ENCODE measurements at places on chromosomes 11 and 22.

DNA sequence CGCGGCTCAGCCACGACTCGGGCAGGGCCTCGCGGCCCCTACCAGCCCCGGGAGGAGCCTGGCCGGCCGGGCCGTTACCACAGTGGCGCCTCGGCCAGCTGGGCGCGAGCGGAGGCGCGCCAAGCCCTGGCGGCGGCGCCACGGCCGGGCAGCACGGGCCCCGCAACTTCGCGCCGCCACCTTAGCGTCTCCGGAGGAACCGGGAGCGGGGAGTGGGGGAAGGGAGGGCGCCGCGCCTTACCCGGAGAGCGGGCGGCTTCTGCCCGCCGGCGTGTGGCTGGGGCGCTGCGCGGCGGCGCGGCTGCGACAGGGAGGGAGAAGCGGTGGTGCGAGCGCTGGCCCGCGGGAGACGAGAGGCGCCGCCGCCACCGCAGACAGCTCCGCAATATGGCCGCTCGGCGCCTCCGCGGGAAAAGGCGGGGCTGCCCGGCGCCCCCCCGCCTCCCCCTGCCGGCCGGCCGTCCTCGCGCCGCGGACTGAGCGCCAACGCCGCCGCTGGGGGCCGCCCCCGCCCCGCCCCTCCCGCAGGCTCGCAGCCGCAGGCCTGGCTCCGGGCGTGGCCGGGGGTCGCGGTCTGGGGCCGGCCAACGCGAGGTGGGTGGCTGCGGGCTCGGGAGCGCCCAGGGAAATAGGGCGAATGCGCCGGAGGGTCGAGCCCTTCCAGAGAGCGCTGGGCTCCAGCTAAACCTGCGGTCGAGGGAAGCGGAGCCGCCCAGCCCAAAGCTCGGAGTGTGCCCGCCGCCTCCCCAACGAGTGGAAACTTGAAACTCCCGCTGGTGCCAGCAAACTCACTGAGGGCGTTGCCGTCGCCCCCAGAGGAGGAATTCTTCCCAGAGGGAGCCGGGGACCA is at the start of gene RDX:
Gene RDX (minus strand): TSS at position 389 of the 850 bp plus-strand sequence. CDS start 16,922 bp downstream, outside the sequence.
- peak; percentile 39 for DNase-seq

DNA sequence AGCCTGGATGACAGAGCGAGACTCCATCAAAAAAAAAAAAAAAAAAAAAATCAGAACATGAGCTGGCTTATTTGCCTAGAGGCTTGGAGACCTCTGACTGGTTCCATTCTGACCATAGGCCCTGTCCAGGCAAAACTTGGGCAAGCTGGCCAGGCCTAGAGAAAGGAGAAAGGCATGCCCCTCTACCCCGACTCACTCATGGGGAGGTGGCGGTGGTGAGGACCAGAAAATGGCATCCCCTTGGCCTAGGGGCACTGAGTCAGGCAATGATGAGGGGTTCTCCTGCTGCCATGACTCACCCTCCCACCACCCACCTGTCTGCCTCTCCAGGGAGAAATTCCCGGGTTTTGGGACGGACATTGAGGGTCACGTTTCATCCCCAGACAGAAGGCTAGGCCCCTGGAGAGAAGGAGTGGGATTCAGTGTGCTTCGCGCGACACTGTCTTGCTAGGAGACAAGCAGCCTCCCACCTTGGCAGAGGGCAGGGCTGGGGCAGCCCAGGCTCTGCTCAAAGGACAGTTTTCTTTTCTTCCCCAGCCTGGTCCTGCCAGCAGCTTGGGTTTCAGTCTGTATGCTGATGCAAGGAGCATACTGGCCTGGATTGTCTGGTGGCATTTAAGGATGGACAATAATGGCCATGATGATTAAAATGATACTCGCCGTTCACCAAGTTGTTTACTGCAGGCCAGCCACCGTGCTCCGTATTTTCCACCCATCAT is 17.2 kb downstream of the TOB2 start:
- DNase-seq = no peak

DNA sequence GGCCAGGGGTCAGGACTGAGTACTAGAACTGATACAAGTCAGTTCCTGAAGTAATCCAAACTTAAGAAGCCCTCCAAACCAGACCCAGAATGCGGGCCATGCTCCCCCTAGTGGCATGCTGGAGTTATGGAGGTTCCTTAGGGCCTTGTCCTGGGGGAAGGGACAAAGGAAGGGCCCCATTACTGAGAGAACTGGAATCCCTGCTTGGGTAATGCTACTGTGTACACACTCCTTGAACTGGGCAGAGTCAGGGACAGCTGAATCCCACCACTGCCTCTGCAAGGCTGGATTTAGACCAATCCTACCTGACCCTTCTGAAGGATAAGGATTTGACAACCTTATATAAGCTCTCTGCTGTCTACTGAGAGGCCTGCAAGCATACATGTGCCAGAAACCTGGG is 97.3 kb upstream of the AKIP1 start:
- no peak for DNase-seq

DNA sequence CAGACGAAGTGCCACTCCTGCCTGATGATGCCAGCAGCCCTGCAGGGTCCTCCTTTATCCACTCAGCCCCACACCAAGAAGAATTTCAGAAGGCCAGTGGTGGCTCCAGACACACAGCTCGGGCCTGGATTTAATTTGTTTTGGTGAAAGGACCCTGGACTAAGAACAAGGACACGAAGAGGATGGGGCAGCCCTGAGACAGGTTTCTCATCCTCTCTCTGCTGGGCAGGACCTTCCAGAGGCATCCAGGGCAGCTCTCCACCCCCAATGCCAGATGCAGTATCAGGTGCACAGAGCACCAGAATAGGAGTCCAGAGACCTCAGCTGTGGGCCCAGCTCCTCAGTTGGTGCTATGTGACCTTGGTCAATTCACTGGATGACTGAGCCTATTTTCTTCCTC is 72.0 kb downstream of the TRIM29 start:
- DNase-seq = no peak

- DNase-seq = no peak
Measured at GRCh38 chr11:11512090-11512489, 109.7 kb downstream of the GALNT18 start.

DNA sequence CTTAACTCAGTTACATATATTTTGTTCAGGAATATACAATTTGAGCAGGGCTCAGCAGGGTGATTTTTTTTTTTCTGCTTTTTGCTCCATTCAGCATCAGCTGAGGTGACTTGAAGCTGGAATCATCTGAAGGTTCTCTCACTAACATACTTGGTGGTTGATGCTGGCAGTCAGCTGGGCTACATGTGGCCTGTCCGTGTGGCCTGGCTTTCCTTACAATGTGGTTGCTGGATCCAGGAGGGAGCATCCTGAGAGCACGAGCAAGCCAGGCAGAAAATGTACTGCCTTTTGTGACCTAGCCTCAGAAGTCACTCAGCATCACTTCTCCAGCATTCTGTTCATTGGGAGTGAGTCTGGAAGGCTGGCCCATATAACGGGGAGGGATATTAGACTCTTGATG is 151.6 kb upstream of the E2F8 start:
- no peak for DNase-seq

- no peak for DNase-seq
Measured at GRCh38 chr11:97163631-97164191, 773.9 kb downstream of the JRKL start.

DNA sequence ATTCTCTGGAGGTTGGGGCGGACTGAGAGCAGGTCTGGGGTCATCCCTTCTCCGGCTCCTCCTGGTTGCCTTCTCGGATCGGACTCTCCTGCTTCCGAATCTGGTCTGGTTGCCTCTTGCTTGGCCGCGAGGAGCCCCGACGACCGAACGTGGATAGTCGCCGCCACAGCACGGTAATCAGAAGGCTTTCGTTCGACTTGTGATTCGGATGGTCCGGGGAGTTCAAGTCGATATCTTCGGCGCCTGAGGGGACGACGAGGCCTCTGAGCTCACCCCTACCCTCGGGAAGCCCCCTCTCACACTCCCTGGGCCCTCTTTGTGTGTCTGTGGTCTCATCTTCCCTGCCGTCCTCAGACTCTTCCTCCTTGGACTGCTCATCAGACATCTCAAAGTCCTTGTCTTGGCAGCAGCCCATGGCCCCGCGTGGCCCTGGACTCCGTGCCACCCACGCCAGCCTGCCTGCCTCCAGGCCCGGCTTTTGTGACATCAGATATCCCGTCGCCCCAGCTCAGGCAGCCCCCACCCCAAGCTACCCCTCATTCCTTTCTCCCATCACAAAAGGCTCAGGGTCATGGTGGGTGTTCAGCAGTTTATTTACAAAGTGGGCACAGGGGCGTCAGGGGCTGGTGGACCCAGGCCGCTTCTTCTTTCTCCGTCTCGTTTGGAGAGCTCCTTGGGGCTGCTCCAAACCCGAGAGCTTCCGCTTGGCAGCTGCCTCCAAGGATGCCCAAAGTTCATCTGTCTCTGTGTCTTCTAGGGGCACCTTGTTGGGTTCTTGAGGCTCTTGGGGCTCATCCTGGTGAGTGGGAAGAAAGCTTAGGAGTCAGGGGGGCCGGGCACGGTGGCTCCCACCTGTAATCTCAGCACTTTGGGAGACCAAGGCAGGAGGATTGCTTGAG is at the start of gene TEX54:
Gene TEX54 (minus strand): TSS at position 506 of the 899 bp plus-strand sequence.
- no peak for DNase-seq

GRCh38 chr22:46931414-46931813 is 169.0 kb downstream of the TBC1D22A start:
- DNase-seq = no peak

DNA sequence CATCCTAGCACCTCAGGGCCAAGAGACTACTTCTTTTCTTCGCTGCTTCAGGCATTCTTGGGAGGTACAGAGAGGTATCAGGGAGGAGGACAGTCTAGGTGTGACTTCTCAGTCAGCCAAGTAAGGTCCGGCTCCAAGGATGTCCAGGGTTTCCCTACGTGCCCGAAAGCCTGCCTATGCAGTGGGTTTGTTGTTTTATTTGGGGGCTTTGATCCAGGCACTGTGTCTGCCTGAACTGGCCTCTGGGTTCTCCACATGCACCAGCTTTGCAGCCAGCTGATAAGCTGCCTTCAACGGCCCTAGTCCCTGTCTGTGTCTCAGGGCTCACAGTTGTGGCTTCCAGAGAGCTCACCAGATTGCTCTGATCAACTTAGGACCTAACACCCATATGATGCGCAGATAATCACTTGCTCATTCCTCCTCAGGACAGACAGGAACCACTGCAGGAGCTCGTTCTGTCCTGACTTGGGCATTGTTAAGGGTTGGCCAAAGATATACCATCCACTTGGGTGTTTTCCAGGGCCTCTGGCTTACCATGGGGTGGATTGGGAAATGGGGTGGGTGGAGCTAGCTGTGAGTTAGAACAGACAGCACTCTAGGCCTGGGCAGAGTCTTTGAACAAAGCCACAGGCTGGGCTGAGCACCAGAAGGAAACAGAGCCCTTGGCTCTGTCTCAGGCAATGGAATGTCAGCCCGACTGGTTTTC is 45.5 kb upstream of the CRYBB3 start:
- DNase-seq = no peak

DNA sequence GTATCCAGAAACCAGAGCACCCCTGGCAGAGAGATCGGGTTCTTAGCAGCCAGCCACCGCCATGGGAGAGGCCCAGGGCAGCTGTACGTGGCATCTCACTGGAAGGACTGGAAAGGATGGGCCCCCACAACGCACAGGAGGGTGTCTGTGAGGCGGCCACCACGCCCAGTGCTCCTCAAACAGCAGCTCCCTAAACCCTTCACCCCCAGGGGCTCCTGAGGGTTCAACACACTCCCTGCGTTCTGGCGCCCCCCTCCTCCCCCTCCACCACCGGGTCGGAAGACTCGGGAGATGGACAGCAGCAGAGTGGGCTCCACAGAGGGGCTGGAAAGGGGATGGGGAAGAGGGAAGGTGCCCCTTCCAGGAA is 1.1 kb downstream of the MAPK12 start:
- no peak for DNase-seq

- no peak for DNase-seq
Measured at GRCh38 chr22:35928285-35928798, 100.3 kb downstream of the RBFOX2 start.

GRCh38 chr11:7449841-7450214 is 35.5 kb upstream of the OLFML1 start:
- DNase-seq = no peak

GRCh38 chr11:64763526-64764039 is 3.8 kb upstream of the PYGM start:
- no peak for DNase-seq

DNA sequence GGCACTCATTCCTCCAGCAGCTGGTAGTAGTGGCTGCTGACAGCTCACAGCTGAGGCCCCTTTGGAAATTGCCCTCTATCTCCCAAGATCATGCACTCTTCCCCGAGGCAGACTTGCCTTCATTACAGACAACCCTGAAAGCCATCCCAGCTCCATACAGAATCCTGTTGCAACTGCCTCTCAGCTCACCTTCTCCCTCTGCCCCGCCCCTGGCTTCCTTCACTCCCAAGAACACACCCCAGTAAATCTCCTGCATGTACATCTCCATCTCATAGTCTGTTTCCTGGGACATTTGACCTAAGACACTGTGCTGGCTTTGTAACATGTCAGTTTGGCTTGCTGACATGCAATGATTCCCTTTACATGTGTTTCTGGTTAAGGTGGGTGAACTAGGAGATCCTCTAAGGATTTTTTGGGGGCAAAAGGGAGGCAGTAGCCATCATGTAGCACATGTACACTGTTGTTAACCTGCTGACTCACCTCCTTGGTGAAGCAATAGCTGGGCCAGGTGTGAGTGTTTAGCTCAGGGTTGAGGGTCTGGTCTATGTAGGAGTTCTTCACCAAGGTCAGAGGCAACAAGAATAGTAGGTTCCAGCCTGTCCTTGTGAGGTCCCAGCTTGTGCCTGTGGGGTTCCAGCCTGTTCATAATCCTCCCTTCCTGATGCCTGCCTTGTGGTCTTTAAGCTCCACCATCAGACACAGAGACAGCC is 179.6 kb downstream of the CSNK2A3 start:
- no peak for DNase-seq

DNA sequence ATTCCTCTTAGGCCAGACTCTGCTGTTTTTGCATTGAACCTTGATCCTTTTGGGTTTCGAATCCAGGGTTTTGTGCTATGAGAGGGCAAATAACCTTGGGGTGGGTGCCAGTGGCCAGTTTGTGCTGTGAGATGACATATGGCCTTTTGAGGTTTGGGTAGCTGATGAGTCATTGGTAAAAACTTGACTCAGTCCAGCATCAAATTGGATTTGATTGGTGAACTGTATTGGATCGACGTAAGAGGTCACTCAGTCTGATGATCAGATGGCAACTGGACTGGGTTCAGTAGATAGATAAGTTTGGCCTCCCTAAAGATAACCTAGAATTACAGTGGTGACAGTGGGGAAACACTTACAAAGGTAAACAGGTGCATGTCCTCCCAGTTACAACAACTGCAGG is 41.0 kb upstream of the XKR3 start:
- DNase-seq = no peak

DNA sequence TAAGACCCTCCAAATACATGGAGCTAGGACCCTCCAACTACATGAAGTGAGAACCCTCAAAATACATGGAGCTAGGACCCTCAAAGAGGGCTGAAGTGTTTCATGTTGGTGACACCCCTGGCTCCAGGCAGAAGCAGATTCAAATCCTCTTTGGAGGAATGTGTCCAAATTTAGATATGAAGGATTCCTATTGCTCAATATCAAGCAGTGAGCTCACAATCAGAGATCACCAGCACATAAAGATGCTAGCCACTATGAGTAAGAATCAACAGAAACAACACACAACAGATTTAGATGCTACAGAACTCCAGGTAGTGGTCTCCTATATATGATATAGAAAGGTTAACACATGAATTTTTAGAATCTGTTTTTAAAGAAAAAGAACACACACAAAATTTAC is 11.2 kb upstream of the RAB3IL1 start:
- DNase-seq = no peak

GRCh38 chr11:96267001-96267495 is 75.9 kb downstream of the MAML2 start:
- no peak for DNase-seq

Measured in effector CD4-positive, alpha-beta T cell (primary cell).